ENCODE measurements at places on chromosomes 7 and 10.
A peak's percentile ranks its signal among the peaks of the same experiment; 100 is the strongest.

DNA sequence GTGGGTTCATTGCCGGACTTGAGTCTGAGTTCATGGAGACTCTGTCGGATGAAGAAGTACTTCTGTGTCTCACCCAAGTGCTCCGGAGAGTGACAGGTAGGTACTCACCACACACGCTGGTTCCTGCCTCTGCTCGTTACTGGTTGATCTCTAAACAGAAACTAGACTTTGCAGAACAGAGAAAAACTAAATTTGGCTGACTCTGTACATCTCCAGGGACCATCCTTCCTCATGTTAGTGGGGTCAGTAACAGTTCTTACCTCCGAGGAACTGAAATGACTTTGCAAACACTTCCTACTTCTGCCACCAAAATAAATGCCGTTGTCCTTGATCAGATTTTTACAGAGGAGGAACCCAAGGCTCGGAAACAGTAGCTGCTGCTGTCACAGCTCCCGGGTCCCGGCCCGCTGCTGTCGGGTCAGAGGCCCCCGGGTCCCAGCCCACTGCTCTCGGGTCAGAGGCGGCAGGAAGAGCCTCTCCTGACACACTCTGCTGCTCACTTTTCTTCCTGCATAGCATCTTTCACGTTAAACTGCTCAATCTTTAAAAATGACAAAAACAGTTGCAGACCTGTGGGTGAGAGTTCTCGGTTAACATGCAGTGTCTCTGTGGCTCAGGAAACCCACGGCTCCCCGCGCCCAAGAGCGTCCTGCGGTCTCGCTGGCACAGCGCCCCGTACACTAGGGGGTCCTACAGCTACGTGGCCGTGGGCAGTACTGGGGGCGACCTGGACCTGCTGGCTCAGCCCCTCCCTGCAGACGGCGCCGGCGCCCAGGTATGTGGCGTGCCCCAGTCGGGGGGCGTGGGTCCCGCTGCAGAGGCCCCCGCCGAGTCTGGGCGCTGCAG, 4.8 kb upstream of the MTG1 start:
- DNase-seq: peak; percentile 2

GRCh38 chr7:157540020-157540419, 203.2 kb downstream of the DNAJB6 start:
- no peak for DNase-seq

- DNase-seq: peak; percentile 55
These were observed at the start of gene HNRNPH3 for GRCh38 chr10:68331455-68332258. Gene HNRNPH3 (plus strand): TSS chr10:68332064. CDS start chr10:68337222, 5,158 bp downstream.

- no peak for DNase-seq
These were observed 95.5 kb upstream of the AGK start for GRCh38 chr7:141455723-141456122.

GRCh38 chr7:18295781-18296423, 199.6 kb upstream of the HDAC9 start:
- no peak for DNase-seq

- DNase-seq: no peak
These were observed 97.3 kb downstream of the MYL10 start for GRCh38 chr7:101531726-101532357.

DNA sequence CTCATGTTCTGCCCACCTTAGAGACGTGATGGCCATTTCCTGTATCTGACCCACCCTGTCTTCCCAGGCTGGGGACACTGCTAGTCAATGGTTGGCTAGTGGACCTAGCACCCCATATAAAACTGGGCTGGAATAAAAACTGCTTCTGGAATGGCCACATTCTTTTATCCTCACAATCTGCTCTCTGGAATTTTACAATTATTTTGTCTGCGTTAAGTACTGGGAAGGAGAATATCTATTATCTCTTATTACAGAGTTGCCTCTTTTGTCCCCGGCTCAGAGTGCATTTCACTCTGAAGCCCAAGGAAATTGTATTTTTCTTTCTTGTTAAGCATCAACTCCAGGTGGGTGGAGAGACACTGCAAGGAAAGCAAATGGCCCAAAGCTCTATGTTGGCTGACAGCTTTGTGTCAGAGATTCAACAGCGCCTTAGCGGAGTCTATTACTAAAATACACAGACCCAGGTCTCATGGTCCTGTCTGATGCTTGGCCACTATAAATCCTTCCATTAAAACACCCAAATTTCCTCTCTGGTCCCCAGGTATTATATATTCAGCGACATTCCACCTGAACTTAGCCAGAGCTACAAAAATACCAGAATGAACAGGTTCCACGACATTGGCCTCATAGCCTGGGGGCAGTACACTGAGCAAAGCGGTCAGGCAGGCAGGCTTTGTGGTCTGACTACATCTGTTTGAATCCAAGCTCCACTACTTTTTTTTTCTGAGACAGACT, 121.7 kb downstream of the PRPF18 start:
- no peak for DNase-seq

- no peak for DNase-seq
These were observed 704 bp downstream of the ZNRF2 start for GRCh38 chr7:30285067-30285535.

- DNase-seq: no peak
These were observed 6.8 kb upstream of the MSMB start for GRCh38 chr10:46052791-46053375.

DNA sequence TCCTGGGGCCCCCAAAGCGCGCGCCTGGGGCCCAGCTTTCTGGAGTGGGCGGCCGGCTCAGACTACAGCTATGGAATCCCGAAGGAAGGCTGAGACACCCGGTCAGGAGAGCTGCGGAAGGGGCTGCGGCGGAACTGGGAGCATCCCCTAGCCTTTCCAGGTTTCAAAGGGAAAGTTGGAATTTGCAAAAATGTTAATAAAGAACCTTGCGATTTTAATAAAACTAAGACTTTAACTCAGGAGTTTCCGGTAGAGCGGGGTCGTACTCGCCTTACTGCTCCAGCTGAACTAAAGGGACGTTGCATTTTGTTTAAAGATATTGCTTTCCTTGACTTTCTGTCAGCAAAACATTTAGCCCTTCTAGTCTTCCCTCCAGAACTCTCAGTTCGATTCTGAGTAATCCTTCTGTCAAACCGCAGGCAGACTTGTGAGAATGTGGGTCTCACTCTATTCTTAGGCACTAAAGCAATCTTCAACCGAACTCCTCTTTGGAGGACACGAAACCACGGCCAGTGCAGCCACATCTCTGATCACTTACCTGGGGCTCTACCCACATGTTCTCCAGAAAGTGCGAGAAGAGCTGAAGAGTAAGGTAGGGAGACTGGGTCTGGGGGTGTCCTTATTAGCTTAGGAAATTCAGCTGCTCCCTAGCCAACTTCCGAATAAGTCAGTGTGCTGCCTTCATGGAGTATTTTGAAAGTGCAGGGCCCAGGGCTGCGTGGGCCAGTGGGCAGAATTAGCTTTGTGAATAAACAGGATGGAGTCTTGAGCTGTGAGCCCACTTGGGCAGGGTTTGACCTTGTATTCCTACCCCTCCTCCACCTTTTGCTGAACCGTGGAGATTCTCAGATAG, 1.9 kb downstream of the CYP26A1 start:
- DNase-seq: no peak

DNA sequence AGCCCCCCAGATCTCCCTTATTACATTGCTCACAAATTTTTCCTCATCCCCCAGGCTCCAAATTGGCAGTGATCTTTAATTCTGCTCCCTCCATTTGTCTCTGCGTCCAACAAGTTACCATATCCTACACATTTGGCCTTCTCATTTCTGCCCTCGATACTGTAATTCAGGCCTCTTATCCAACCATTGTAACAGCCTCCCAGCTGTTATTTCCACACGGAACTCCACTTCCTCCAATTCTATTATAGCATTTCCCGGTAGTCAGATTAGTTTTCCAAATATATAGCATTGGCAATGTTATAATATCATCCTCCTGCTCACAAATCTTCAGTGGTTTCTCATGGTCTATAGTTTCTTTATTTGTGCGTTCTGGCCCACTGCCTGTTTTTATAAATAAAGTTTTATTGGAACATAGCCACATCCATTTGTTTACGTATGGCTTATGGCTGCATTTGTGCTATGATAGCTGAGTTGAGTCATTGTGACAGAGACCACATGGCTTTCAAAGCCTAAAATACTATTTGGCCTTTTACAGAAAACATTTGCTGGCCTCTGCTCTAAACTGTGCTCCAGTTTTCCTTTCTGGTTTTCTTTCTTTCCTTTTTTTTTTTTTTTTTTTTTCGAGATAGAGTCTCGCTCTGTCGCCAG, 126.5 kb upstream of the ZNF438 start:
- DNase-seq: no peak

GRCh38 chr10:85610381-85611092, 756.1 kb downstream of the GRID1 start:
- no peak for DNase-seq

DNA sequence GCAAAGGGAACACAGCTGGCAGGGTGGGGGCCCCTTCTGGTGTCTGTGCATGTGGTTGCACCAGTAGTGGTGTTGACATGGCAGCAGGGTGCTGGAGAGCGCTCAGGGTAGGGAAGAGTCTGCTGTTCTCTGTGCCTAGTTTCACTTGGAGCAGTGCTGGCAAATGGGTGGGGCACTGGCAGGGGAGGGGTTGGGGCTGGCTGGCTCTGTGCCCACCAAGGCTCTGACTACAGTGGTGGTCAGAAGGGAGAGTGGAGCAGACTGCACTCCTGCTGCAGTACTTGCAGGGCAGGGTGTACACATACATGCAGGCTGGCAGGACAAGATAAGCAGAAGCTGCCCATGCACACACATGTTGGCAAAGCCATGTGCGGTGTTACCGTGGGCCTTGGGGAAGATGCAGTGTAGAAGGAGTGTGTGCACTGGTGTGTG, 18.2 kb downstream of the FAM25A start:
- DNase-seq: no peak

GRCh38 chr10:5581670-5582566, 57.2 kb downstream of the CALML3 start:
- no peak for DNase-seq

DNA sequence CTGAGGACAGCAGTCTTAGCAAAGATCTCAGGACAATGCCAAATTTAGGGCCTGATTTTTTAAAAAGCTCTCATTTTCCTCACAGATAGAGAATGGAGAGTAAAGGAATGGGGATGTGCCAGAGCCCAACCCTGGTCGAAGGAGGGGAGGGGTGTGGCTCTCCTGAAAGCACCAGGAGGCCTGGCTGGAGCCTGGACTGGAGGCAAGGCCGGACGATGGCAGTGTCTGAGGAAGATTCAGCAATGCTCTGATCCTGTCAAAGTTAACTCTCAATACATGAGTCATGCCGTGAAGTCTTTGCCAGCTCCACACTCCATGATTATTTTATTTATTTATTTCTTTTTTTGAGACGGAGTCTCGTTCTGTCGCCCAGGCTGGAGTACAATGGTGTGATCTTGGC, 108.3 kb downstream of the UPF2 start:
- DNase-seq: no peak

GRCh38 chr10:71812016-71812912, 38.8 kb downstream of the PSAP start:
- DNase-seq: peak; percentile 91

- DNase-seq: no peak
These were observed 114.5 kb downstream of the CACNB2 start for GRCh38 chr10:18254692-18255091.

- DNase-seq: no peak
These were observed 9.6 kb upstream of the ELN start for GRCh38 chr7:74018246-74018895.

DNA sequence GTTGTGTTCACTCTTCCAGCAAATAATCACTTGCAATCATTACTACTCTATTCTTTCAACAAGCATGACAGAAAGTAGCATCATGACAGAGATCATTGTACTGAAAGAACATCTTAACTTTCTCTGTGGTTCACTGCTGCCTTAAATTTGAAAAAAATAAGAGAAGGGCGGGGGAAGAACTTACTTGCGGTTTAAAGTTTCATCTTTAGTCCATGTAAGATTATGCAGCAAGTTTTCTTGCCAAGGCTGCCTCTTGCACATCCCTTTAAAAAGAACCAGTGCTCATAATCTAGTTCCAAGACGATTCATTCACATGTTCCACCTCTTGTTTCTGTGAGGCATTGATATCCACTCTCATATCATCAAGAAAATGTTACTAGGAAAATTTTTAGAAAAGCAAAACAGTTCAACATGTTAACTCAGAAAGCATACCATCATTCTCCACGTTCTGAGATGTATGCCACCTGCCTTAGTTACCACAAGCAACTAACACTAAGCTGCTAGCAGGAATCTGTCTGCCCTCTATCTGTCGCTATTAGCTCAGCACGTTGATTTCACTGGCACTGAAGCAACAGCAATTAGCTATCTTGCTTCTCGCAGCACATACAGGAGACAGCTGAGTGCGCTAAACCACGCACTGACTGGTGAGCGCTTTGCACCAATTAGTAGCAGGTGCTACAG, at the start of gene PCDH15:
Gene PCDH15 (minus strand): TSS at position 491 of the 681 bp plus-strand sequence. CDS start 136,969 bp downstream, outside the sequence.
- DNase-seq: no peak

- DNase-seq: no peak
These were observed 28.1 kb upstream of the RPA3 start for GRCh38 chr7:7746458-7746857.

DNA sequence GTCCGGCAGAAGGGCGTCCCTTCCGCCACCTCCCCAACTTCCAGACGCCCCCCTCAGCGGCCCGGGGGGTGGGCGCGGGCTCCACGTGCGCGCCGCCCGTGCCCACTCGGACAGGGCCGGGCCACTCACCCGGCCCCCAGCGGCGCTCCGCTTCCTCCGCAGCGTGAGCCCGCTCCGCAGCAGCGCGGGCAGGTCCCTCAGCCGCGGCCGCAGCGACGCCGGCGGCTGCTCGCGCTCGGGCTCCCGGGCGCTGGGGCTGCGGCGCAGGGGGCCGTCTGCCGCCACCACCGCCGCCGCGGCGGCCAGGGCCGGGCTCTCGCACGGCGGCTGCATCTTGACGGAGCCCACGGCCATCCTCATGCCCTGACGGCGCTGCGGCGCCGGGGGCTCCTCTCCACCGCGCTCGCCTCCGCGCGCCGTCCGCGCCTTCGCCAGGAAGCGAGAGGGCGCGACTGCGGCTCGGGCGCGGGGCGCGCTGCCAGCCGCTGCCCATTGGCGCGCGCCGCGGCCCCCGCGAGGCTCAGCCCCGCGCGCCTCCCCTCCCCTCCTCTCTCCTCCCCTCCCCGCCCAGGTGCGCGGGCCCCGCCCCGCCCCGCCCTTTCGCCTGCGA, at the start of gene RAPGEF5:
Gene RAPGEF5 (minus strand): TSS at position 454 of the 610 bp plus-strand sequence. CDS start 94 bp downstream, at position 360.
- DNase-seq: peak; percentile 60

DNA sequence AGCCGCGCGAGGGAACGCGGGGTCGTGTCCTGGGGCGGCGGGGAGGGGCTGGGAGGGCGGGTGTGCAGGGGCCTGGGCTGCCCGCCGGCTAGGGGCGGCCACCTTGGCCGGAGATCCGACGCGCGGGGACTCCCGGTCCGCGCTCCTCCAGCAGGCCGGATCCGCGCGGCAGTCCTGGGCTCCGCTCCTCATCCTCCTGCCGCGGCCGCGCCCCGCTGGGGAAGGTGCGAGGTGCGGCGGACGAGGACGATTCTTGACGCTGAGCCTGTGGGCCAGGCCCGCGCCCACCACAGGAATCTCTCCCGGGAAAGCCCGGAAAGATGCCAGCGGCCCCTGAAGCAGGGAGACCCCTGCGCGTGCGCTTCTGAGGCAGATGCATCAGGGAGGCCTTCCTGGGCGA, 6.6 kb upstream of the OGDHL start:
- no peak for DNase-seq

- no peak for DNase-seq
These were observed 587 bp upstream of the CELF2 start for GRCh38 chr10:11017000-11017569.

GRCh38 chr10:72229261-72230251, 13.5 kb upstream of the ASCC1 start:
- no peak for DNase-seq

Data from 8988T (cell line).